ENCODE measurements at places on chromosomes 6 and 20.

DNA sequence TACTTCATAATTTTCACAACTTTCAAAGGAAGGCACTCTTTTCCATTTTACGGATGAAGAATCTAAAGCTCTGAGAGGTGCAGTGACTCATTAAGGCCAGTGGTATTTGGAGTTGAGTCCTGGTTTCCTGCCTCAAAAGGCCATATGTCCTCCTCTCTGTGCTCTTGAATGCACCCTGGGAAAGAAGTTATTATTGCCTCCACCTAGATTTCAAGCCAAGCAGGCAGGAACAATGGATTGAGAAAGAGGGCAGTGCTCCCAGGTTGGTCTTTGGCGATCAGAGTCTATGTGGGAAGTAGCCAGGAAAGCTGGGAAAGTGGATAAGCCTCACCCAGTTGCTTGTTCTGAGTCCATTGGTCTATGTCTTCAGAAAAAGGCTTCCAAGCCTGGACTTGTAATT, 165.0 kb downstream of the MAFB start:
- no peak for DNase-seq

GRCh38 chr6:35874730-35875129, 46.2 kb downstream of the SRPK1 start:
- no peak for DNase-seq

GRCh38 chr6:169632841-169633240, 69.0 kb downstream of the WDR27 start:
- no peak for DNase-seq

GRCh38 chr20:7123457-7123856, 356.0 kb downstream of the BMP2 start:
- DNase-seq = no peak

GRCh38 chr20:2051946-2052345, 49.7 kb upstream of the STK35 start:
- no peak for DNase-seq

- no peak for DNase-seq
Observed at GRCh38 chr6:12151433-12151820, 138.7 kb upstream of the EDN1 start.

Measured in kidney glomerular epithelial cell (primary cell).